ENCODE measurements at places on chromosomes 4 and X.

GRCh38 chr4:118327554-118328241 is 25.1 kb downstream of the PRSS12 start:
- DNase-seq: no peak

GRCh38 chr4:84254537-84254936 is 244.6 kb downstream of the NKX6-1 start:
- DNase-seq: no peak

- no peak for DNase-seq
These were observed 117.6 kb downstream of the CBR4 start for GRCh38 chr4:168892475-168892874.

DNA sequence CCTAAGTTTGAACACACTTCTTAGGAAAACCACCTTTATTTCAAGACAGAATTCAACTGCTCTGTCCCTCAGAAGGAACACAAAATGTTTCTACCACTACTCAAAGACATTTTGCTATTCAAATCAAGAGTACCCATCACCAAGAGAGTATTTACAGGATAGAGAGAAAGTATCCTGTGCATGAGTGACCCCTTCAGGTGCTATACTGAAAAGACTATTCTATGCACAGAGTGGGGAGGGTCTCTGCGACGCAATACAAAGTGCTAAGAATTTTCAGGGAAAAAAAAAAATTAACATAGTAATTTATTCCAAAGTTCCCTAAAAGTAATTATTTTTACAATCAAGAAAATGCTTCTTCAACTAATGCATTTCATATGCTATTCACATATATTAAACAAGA is 346.4 kb upstream of the FAM241A start:
- DNase-seq: no peak

DNA sequence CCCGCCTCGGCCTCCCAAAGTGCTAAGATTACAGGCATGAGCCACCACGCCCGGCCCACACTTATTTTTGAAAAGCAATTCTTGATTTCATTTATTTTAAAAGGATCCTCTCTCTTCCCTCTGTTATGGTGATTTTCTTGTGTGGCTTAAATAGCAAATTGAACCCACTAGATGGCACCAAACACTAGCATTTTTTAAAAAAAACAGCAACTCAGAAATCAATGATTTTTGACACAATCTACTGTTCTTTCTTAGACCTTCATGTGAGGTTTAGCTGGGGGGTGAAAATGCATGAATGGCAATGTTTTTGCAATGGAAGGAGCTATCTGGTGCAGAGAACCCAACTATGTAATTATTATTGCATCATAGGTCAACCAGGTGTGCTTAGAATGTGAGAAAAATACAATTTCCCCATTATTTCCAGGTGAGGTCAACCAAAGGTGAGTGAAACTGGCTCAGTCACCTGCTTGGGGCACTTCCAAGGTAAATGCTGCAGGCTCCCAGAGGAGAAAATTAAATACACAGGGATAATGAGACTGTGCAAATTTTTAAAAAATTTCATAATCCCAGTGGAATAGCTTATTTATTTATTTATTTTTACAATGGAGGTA is 226.7 kb upstream of the PRKX start:
- DNase-seq: no peak

DNA sequence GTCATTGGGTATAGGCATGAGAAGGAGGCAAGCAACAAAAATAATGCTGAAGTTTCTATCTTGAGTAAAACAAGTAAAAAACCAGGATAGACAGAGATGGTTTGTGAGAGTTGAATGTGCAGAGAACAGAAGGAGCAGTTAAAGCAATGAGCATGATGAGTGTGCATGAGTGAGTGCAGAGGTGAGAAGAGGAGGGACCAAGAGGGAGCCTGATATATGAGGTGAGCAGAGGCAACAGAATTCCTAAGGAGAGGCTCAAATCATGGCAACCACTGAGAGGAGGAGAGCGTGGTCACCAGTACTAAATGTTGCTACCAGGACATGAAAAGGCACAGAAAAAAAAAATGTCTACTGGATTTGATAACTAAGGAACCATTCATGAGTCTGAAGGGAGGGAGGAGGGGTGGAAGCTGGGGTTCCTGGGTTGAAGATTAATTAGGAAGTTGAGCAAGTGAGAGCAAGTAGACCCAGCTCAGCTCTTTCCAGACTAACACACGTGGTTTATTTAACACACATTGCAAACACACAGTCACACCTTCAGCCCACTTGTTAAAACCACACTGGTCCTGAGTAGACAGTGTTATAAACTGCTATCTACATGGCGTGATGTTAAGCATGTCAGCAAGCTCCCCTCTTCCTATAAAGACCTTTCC is 69.0 kb upstream of the IQCM start:
- DNase-seq: no peak

All from anterior cingulate cortex (tissue), 58 donors.